ENCODE measurements at places on chromosomes 4 and X.

DNA sequence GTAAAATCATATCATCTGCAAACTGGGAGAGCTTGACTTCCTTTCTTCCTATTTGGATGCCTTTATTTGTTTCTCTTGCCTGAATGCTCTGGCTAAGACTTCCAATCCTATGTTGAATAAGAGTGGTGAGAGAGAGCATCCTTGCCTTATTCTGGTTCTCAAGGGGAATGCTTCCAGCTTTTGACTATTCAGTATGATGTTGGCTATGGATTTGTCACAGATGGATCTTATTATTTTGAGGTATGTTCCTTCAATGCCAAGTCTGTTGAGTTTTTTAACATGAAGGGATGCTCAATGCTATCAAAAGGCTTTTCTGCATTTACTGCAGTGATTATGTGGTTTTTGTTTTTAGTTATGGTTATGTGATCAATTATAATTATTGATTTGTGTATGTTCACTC lies 2144.6 kb upstream of the TENM3 start:
- DNase-seq, result peak; percentile 9

DNA sequence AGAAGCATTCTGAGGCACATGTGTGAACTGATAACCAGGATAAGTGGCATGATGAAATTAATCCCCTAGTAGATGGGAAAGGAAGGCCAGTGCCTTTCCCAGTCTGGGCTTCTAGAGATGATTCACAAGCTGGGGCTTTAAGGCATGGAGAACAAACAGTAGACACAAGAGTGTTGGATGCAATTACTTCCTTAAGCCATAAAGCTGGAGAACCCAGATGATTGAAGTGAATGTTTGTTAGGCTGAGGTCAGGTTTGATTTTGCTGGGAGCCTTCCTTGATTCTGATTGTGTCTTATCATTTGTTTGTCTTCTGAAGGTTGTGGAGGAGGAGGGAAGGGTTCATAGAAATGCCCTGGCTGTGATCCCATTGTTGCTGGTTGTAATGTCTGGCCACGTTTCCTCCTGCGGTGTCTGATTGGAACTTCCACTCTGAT lies 125.2 kb downstream of the NHS start:
- peak; percentile 52 for DNase-seq

- DNase-seq, result no peak
These were observed 809.7 kb upstream of the NDST4 start for GRCh38 chr4:115923152-115923551.

DNA sequence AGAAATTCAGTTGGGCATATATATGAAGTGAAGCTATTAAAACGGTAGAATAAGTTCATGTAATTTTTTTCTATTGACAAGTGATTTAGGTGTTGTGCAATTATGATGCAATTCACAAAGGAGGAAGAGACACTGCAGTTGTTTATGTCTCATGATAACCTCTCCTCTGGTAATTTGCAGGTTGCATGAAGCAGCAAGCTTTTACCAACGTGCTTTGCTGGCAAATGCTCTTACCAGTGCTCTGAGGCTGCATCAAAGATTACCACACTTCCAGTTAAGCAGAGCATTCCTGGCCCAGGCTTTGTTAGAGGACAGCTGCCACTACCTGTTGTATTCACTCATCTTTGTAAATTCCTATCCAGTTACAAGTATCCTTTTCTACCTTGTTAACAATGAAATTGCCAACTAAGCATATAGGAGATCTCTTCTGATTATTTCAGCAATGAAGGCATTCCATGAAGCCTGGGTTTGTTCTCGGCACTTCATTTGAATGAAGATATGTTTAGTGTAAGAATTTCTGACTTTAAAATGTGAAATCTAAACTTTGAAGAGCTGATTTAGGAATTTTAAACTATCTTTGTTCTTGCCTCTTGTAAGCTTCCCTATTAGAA lies 3.9 kb downstream of the TMEM33 start:
- DNase-seq, result no peak

- peak; percentile 14 for DNase-seq
These were observed 353 bp downstream of the NSD2 start for GRCh38 chr4:1871471-1872021.

DNA sequence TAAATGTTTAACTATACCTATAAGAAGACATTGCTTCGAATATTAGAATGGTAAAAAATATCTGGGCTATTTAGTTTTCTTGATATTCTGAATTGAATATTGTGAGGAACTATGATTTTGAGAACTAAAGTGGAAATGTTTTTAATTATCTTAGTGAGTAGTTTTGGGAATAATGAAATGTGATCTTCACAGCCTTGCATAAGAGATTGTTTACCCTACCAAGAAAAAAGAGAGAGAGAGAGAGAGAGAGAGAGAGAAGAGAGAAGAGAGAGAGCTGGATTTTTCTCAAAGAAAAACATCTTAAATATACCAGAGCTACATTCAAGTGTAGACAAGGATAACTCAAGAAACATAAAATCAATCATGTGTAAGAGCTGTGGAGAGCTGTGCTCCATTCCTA lies 148.7 kb upstream of the MAD2L1 start:
- no peak for DNase-seq

DNA sequence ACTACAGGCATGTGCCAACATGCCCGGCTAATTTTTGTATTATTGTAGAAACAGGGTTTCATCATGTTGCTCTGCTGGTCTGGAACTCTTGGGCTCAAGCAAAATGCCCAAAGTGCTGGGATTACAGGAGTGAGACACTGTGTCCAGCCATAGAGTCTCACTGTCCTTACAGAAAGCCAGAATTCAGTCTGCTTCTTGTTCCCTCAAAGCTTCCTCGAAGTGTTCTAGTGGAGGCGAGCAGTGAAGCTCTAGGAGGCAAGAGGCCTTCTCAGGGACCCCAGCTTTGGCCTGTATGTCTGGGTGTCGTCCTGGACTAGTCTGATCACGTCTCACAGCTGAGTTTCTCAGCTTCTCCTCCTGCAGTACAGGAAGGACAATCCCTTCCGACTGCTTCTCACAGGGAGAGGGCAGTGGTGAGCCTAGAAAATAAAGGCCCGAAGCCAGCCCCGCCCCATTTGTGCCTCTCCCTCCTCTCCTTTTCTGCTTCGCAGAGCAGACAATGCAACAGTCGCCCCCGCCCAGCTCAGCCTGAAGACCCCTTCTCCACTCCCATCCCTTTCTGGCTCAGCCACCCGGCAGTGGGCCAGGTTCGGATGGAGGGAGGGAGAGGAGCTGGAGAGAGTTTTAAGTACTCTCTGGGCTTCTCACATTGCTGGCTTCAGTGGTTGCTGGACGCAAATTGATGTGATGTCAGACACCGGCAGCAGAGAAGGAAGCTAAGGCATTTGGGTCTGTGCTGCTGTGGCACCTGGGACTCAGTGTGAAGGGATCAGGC lies 11.1 kb upstream of the FAM3A start:
- DNase-seq, result peak; percentile 71

DNA sequence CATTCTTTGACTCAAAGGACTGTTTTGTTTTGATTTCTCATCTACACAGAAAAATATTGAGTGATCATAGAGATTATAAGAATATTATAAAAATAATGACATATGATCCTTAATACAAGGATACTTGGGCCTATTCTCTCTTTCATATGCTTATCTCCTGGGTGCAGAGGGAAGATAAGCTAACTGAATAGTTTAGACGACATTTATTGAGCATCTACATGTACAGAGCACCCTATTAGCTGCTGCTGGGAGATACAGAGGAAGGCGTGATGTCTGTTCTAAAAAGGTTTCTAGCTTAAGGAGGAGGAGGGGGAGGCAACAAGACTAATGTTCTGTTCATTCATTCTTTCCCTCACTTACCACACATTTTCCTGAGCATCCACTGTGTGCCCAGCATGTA lies 106.8 kb downstream of the HDAC8 start:
- DNase-seq, result no peak

DNA sequence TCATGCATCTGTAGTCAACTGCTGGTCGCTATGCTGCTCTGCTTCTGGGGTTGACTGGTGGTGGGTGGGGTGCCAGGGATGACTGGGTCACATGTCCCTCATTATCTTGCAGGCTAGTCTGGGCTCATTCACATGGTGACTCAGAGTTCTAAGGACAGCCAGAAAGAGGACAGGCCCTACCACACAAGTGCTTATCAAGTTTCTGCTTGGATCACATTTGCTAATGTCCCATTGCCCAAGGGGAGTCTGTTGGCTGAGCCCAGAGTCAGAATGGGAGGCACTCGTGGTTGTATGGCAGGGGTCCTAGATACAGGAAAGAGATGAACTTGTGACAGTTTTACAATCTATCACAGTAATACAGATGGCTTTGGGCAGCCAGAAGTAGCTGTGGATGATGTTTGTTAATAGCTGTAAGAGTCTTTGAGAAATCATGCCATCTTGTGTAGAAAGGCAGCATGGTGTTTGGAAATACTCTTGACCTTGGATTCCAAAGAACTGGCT lies 221.3 kb downstream of the GPAT3 start:
- DNase-seq, result no peak

DNA sequence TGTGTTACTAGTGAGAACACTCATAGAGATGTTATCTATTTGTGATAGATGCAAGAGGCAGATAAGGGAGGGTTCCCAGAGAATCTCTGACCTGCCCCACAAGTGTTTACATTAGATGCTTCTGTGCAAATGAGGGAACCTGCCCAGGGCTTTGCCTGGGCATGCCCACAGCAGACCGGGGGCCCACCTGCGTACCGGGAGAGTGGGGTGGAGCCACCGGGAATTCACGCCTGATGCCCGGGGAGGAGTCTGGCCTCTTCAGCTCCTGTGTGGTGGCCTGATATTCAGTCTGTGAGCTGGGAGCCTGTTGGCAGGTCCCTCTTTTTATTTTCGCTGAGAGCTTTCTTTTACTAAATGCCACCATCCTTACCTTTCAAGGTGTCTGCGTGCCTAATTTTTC lies 155.7 kb downstream of the SNCA start:
- DNase-seq, result no peak

DNA sequence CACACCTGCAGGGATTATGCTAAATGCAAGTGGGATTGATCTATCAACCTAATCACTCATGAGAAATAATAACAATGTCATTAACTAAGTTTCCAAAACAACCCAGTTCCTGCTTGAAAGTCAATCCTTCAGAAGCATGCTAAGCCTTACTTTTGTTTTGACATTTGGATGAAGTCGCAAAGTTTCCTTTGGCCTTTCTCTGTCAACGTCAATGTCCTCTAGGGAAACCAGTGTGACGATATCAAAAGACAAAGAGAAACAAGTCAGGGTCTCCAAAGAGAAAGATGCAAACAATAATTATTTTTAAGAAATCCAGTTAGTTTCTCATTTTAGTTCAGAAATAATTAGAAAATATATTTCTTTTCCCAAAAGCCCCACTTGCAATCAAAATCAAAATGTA lies 86.7 kb upstream of the SRD5A3 start:
- no peak for DNase-seq

GRCh38 chrX:148903176-148903575 lies 402.8 kb downstream of the AFF2 start:
- no peak for DNase-seq
